HCEC 1CT (cell line): ENCODE measurements at places on chromosomes 16 and 17.

- DNase-seq = no peak
These were observed 59.5 kb downstream of the SLFN11 start for GRCh38 chr17:35313875-35314409.

DNA sequence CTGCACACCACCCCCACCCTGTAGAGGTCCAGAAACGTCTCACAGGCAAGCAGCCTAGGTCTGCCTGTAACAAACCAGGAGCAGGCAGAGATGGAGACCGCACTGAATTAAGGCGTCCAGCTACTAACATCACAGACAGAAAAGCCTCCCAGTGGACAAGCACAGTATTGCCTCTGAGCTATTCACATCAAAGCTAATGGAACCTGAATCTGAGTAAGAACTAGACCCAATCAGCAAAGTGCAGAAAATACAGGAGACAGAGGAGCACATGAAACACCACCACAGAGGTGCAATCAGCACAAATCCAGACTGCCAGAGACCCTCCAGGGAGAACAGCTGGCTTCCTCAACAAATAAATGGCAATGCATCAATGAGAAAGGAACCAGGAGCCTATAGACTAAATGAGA, 22.2 kb upstream of the PEMT start:
- DNase-seq = peak; percentile 60

DNA sequence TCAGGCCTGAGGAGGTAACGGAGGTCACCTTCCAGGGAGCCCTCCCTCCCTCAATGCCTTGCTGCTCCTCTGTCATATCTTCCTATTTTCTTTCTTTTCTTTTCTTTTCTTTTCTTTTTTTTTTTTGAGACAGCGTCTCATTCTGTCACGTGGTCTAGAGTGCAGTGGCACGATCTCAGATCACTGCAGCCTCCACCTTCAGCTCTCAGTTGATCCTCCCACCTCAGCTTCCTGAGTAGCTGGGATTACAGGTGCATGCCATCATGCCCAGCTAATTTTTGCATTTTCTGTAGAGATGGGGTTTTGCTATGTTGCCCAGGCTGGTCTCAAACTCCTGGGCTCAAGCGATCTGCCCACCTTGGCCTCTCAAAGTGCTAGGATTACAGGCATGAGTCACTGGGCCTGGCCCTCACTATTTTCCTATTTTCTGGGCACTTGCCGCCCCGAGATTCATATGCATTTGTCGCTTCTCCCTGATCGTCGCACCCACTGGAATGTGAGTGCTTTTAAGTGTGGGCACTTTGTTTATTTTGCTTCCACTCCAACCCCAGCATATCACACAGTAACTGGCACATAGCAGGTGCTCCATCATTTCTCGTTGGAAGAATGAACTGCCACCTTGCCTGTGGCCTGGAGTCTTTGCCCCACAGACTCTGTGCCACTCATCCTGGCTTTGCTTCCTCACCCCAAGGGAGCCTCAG, 31.7 kb downstream of the CPNE2 start:
- DNase-seq = no peak

- no peak for DNase-seq
These were observed 8.2 kb downstream of the SYNGR2 start for GRCh38 chr17:78176548-78177025.

DNA sequence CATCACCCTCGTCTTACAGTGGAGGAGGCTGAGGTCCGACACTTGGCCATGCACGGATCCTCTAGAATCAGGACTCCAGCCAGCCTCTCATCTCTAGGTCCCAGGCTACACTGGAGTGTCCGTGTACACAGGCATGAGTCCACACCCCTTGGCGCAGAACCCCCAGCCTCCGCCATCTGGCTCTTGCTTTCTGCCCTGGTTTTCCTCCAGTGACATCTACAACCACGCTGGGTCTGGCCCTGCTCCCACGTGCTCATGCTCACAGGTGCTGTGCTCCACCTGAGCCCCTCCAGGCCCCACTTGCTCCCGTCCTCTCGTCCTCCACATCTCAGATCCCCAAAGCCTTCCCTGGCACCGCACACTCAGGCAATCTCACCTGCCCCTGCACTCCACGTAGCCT, 260.8 kb downstream of the ENGASE start:
- DNase-seq = no peak
